Posterior vena cava (tissue), 2 donors: ENCODE measurements at places on chromosomes 3 and 15. TPM values are rescaled to one million over a fixed set of nuclear protein-coding genes. Genes with fewer than 3 reads are reported as not detected.
A peak's percentile ranks its signal among the peaks of the same experiment; 100 is the strongest.

GRCh38 chr3:23508464-23508863, 297.3 kb upstream of the UBE2E1 start:
- DNase-seq = no peak

GRCh38 chr15:66787489-66787871, 85.4 kb downstream of the SMAD6 start:
- no peak for DNase-seq

DNA sequence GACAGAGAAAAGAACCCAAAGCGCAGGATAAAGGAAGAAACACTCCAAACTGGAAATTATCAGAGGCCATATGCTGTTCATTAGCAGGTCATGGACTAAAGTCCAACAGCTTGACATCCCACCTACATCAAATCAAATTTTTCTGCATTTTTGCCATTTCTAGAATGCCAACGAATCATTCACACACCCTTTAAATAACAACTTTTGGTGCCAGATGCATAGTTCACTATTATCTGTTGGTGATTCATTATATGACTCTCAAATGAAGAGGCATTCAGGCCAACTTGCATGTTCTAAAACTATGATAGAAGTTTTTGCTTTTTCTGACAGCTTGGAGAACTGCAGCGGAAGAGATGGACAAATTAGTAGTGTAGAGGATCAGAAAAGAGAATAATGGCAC, 529.8 kb upstream of the NAALADL2 start:
- no peak for DNase-seq

- no peak for DNase-seq
These were observed 7.2 kb upstream of the IL20RB start for GRCh38 chr3:136950623-136951022.

GRCh38 chr15:53936137-53936536, 42.1 kb upstream of the UNC13C start:
- no peak for DNase-seq

GRCh38 chr15:99931703-99932603, 198.7 kb upstream of the LYSMD4 start:
- no peak for DNase-seq

GRCh38 chr3:160331127-160331937, 67.7 kb downstream of the IFT80 start:
- DNase-seq = no peak

Gene GOLGA8M
- total RNA-seq = 2.2 TPM

Gene GYG1
- total RNA-seq = 70.5 TPM

DNA sequence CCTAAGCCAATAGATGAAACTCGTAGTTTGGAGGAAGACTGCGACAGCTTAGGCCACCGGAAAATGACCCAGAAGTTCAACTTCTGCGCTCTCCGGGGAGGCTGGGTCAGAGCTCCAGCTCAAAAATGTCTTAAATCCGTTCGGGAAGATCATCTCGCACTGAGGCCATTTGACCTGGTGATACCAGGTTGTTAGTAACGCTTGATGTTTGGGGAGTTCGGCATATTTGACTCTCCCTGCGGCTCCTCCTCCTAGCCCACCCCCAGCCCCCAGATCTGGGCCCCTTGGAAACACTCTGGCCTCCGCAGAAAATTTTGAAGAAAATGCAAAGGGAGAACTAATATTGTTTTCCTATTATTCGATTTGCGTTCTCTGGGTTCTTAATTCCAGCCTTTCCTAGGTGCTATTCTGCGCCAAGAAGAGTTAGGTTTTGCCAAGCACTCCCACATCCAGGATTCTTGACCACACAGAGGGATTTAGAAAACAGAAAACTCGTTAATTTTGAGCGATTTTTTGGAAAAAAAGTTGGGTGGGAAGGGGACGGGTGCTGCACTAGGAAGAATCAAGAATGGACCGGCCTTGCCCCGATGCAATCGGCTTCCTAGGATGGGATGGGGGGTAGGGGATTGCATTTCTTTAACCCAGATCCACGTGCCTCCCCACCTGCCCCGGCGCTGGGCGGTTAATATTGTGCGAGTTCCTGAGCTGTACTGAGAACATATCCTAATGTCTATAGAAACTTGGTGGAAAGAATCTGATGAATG, 50.0 kb downstream of the ZIC4 start:
- no peak for DNase-seq

DNA sequence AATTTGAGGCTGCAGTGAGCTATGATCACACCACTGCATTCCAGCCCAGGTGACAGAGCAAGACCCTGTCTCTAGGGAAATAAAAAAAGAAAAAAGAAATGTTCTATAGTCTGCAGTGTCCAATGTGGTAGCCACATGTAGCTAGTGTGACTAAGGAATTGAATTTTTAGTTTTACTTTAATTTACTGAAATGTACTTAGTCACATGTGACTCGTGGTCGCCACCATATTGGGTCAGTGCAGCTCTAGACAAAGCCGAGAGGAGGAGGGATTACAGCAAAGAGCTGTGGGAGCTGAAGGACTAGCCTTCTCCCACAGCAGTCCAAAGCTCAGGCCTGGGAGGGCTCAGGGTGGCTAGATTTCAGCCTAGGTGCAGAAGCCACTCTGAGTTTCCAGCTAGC, 65.9 kb upstream of the NTRK3 start:
- DNase-seq = no peak

DNA sequence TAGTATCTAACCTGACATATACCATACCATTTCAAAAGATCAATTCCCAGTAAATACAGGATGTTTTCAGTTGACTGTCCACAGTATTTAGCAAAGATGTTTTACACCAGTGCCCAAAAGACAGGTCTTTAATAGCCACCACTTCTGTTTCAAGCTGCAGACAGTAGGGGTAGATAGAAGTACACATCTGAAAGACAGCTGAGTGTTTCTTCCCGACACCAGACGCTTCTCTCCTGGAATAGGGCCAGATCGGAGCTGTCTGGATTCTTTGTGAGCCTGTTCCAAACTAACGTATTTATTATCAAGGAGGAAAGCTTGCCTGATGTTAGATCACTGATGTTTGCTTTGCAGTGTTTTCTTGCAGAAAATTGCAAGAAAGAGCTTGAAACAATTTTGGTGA, 136.1 kb upstream of the RBMS3 start:
- DNase-seq = no peak

GRCh38 chr3:194275291-194275690, 75.8 kb downstream of the CPN2 start:
- DNase-seq = peak; percentile 57

GRCh38 chr3:66483409-66483906, 17.4 kb downstream of the LRIG1 start:
- peak; percentile 83 for DNase-seq

GRCh38 chr3:53287131-53287629, 31.4 kb upstream of the TKT start:
- DNase-seq = no peak

Gene A4GNT
- total RNA-seq = not detected

DNA sequence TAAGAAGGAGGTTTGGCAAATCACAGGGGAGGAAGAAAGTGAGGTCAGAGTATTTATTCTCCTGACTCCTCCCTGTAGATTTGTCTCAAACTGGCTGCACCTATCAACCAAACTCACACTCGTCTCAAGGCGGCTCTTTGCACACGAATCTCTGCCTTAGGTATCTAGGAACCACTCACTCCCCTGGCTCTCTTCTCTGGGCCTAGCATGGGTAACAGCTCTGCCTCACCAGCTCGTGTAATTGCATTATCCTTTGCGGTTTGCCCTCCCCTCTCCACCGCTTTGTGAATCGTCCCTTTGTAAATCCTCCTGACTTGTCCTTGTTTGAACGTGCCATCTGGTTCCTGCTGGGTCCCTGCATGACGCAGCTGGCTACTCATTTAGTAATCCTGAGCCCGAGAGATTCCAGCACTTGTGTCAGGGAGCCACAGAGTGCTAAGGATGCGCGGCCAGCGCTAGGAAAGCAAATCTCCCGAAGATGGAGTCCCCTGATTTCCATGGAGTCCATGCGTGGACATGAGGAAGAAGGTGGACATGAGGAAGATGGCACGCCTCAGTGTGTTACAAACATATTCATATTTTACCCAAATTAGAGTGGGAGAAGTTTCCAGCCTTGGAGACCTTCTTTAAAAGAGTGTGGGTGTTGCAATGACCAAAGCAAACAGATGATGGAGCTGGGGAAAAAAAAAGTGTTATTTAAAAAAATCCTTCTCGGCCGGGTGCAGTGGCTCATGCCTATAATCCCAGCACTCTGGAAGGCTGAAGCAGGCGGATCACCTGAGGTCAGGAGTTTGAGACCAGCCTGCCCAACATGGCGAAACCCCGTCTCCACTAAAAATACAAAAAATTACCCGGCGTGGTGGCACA, 26.7 kb downstream of the NRROS start:
- DNase-seq = no peak

Gene HMCES
- total RNA-seq = 24.5 TPM

- DNase-seq = no peak
These were observed 280.6 kb upstream of the ZNF717 start for GRCh38 chr3:76065964-76066363.
